Activated CD4-positive, alpha-beta T cell treated with anti-CD3 and anti-CD28 coated beads, Interleukin-2, amount 50 U/mL, for 1 hour (primary cell): ENCODE measurements at places on chromosomes 6 and 20.

DNA sequence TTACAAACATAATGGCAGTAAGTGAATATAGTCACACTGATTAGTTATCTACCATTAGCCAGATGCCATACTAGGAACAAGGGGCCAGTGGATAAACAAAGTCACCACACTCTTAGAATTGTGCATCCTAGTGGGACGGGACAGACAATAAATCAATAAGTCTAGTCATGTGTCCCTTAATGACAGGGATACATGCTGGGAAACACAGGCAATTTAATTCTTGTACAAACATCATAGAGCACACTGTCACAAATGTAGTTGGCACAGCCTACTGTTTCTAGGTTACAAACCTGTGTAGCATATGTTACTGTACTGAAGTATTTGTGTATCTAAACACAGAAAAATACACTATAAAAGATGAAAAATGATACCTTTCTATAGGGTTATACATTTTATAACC, 123.0 kb upstream of the FAM184A start:
- no peak for DNase-seq

DNA sequence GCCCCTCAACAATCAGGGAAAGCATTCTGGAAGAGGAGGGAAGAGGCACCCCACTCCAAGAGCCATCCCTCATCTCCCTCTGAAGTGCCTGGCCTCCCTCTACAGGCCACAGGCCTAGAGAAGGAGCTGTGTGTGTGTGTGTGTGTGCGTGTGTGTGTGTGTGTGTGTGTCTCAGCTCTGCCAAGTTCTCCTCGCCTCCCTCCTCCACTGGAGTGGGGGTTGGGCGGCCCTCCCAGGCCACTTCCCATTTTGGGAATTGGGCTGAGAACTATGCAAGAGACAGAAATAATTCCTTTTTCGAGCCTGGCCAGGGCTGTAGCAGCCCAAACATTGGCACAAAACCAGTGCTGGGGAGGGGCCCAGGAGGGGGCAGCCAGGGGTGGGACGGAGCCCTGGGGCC, 35.7 kb downstream of the KCNB1 start:
- DNase-seq = no peak

DNA sequence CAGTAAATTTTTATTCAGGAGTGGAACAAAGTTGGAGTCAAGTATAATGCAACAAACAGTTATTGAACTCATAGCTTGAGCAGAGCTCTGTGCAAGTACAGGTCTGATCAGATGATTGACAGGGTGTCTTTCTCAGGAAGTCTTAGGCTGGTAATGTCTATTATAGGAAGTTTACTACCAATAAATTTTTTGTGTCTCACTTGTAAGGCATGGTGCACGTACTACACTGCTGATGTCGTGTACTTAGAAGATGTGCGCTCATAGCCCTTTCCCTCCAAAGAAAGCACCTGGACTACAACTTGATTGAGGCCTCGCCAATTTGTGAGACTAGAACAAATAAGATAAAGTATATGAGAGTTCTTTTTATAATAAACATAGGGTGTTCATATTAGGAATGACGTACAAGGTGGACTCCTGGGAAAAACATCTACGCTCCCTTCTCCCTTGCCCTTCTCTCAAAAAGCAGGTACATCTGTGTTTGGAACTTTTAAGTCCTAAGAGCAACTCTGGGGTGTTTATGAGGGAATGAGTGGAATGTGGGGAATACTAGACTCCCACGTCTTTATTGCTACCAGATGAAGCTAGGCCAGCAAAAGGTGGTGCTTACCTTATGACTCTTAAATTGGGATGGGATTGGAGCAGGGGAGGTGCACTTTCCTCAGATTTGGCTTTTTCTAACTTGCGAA, 1.5 kb downstream of the NDUFAF5 start:
- no peak for DNase-seq

DNA sequence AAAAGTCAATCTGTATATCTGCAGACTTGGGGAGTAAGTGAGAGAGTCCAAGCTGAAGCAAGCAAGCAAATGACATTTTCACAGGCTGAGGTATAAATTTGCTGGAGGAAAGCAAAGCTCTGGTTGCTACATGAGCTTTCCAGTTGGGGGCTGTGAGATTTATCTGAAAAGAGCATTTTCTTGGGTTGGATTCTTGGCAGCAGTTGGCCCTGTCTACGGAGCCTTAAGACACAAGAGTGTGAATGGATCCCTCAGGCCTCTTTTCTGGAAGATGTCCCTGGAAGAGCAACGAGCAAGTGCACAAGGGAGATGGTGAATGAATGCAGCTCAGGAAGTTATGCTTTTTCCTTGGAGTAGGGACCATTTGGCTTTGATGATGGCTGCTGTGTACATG, 30.8 kb downstream of the ISM1 start:
- DNase-seq = no peak

DNA sequence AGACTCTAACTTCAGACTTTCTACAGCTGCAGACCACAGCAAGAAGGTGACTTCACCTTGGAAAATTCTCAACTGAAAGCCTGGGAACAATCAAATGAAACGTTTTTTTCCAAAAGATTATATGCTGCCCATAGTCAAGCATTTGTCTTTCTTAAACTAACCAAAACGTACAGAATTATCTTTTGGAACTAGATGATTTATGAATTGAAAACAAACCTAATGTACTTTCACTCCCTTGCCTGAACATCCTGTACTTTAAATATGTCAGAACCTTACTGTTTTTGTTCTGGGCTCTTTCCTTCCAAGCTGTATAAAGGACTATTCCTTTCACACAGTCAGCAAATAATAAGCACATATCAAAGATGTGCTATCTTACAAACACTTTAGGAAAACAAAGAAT, 62.4 kb upstream of the TNFAIP3 start:
- no peak for DNase-seq

GRCh38 chr20:64038224-64038564, 2.2 kb downstream of the C20orf204 start:
- DNase-seq = no peak

DNA sequence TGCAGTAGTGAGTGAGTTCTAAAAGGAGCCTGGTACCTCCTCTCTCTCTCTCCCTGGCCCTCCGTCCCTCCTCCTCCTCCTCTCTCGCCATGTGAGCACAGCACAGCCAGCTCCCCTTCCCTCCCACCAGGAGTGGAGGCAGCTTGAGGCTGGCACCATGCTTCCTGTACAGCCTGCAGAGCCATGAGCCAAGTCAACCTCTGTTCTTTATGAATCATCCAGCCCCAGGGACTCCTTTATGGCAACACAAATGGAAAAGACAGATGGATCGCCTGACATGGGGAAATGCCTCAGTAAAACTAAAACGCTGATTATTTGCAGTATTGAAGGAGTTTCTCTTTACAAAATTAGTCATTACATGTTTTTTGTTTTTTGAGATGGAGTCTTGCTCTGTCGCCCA, 233.7 kb upstream of the ARID1B start:
- DNase-seq = no peak

DNA sequence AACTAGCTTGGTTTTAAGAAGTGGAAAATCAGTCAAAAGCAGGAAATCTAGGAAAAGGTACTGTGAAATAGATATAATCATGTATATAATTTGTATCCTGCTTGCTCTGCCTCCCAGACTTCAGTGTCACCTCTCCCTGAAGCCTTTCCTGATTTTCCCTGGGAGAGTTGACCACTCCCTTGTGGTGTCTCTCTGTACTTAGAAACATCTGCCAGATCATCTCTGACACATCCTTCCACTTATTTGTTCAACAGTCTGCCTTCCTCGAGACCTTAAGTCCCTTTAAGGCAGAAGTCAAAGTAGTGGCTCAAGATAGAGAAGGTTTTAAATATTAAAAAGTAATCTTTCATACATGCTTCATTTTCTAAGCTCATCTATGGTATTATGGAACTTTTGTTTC, 236.5 kb downstream of the CDKAL1 start:
- no peak for DNase-seq

DNA sequence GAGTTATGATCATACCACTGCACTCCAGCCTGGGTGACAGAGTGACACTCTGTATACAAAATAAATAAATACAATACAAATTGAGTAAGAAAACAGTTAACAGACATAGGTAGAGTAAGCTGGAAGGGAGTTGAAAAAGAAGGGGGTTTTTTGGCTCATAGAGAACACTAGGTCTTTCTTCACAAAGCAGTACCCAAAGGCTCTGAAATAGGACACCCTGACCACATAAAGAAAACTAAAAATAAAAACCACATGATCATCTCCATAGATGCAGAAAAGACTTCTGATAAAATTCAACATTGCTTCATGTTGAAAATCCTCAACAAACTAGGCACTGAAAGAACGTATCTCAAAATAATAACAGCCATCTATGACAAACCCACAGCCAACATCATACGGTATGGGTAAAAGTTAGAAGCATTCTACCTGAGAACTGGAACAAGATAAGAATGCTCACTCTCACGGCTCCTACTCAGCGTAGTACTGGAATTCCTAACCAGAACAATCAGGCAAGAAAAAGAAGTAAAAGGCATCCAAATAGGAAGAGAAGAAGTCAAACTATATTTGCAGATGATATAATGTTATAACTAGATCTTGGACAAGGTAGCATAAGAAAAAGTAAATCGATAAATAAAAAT, 48.6 kb downstream of the TOMM6 start:
- no peak for DNase-seq

DNA sequence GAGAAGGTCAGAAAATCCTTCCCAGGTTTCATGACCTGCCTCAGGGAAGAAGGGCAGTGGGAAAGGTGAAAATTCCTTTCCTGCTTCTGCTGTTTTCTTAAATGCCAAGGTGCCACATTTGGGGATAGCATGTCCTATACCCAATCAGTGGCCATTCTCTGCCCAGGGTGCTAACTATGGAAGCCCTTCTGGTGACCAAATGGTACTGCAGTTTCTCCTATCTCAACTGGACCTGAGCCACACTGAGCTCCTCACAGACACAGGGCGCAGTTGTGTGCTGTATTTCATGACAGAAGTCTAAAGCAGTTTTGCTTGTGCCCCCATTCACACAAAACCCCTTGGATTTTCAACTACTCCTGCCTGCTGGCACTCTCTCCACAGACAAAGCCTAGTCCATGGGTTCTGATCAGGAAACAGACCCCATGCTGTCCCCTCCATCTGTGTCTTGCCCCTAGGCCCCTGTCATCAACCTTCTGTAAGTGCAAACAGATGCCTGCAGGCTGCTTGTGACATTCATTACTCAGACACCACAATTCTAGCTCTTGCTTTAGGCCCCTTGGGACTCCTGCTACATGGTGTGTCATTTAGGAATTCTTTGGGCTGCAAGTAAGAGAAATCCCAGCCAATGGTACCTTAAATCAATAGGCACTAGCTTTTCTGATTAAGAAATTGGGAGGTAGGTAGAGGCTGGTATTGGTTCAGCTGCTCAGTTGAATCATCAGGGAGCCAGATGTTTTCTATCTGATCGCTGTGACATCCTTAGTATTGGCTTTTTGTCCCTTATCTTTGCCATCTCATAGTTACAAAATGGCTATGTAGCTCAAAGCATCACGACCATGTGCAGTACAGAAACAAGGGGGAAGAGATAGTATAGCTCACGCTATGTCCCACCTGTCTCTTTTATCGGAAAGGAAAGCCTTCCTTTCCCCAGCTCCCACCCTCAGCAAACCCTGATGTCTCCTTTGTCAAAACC, 147.8 kb downstream of the CD83 start:
- no peak for DNase-seq

DNA sequence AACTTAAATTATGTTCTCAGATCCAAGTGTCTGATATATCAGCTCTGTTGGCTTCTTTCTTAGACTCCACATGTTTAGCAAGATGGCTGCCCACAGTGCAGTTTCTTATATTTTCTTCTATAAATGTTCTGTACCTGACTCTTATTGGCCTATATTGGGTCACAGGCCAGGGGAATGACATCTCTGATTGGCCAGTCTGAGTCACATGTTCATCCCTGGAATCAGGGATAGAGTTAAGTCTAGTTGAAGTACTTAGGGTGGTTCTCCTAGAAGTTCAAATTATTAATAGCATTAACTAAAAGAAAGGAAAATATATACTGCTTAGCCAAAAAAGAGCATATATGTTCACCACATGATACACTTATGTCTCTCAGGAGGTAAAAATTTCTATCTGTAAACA, 105.3 kb upstream of the SLC22A16 start:
- DNase-seq = no peak

DNA sequence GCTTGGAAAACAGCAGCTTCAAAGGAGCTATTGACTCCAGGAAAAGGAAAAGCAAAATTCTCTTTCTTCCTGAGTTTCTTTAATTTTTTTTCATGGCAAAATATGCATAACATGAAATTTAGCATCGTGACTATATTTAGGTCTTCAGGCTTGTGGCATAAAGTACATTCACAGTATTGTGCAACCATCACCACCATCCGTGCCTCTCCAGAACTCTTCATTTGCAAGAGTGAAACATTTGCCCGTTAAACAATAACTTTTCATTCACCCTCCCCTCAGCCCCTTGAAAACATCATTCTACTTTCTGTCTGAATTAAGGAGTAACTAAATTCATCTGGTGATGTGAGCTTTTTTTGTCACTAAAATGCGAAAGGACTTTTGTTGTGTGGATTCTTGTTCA, 251.7 kb downstream of the PHACTR1 start:
- no peak for DNase-seq

DNA sequence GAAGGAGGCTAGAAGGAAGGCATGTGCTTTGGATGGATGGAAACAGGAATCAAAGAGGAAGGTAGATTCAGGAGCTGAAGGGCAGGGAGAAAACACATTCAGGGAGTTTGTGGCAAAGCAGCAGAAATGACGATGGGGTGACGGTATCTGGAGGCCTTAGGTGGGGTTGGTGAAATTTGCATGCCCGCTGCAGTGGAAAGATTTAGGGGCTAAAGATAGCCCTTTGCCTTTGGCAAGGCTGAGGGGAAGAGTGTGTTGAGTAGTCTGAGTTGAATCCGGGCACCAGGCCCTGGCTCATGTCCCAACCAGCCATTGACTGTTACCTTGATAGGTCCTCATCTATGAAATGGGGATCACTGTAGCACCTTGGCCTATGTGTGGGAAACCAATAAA, 1.3 kb downstream of the GZF1 start:
- DNase-seq = no peak

- no peak for DNase-seq
These were observed 6.9 kb downstream of the EDN3 start for GRCh38 chr20:59307270-59307669.

GRCh38 chr20:1001116-1001515, 995 bp downstream of the RSPO4 start:
- no peak for DNase-seq

GRCh38 chr6:39765508-39766065, 26.6 kb upstream of the DAAM2 start:
- no peak for DNase-seq

DNA sequence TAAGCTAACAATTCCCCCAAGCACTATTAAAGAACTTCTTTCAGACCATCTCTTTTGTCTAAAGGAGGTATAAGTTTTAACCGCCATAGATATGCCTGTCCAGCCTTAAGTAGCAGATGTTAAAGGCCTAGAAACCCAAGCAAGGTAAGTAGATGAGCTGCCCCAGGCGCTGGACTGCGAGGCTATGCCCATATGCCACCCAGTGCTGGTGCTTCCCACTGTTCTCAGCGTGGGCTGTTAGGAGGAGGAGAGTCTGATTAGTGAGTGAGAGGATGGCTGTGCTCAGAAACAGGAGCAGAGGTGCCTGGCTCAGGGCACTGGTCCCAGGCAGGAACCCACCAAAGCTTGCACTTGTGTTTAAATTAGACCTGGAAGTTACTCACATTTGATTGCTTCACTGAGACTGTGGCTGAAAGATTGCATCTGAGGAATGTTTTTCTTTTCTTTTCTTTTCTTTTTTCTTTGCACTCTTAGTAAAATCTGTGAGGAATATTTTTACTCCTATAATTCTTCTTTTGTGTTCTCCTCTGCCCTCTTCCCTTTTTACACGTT, 32.2 kb downstream of the PRPH2 start:
- no peak for DNase-seq

GRCh38 chr6:145621776-145622175, 113.5 kb downstream of the EPM2A start:
- DNase-seq = no peak
